NCI-H1694 treated with DMSO at 0.1 percent for 48 hours (cell line): ENCODE measurements at places on chromosomes 2 and 18.

DNA sequence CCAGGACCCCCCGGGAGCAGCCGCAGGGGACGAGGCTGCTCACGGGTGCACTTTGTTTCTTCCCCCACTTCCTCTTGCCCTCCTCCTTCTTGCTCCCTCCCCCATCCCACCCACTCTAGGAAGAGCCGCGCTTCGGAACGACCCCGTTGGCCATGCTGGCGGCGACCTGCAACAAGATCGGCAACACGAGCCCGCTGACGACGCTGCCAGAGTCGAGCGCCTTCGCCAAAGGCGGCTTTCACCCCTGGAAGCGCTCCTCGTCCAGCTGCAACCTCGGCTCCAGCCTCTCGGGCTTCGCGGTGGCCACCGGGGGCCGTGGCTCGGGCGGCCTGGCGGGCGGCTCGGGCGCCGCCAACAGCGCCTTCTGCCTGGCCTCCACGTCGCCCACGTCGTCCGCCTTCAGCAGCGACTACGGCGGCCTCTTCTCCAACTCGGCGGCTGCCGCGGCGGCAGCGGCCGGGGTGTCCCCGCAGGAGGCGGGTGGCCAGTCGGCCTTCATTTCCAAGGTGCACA, 1.3 kb downstream of the SP9 start:
- DNase-seq, result peak; percentile 11

DNA sequence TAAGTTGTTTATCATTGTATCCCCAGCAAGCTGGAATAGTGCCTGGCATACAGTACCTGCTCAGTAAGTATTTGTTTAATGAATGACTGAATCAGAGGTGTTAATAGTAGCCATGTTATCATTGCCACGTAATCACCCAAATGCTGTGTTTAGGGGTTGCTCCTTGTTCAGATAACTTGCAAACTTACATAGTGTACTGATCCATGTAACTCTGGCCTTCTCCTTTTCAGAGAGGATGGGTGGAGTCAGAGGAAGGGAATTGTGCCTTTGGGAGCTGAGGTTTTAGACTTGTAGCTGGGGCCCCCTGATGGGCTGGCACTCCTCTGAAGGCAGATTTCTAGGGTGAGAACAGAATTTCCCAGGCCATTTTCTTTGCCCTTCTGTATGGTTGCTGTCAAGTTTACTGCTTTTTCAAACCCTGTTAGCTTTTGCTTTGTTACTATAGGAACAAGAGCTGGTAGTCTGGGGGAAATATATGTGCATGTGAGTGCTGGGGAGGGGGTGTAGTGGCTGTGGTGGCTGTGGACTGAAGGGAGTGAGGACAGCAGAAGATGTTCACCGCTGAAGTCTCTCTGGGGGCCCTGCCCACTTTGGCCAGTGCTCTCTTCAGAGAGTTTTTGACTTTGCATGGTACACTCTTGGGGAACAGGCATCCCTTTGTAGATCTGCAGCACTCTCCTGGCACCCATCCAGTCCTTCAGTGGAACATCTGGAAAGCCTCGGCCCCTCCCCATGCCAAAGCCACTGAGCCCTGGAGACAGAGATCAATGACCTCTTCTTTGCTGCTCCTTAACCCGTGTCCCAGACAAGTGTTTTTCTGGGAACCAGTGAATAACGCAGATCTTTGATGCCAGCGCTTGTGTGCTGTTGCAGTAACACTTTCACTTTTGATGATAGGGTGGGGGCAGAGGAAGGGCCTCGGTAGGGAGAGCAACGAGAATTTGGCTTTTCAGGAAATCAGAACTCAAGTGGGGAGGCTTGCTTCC, 209.0 kb downstream of the PRKCE start:
- DNase-seq, result no peak

GRCh38 chr18:25658476-25658875, 306.5 kb upstream of the ZNF521 start:
- DNase-seq, result no peak

GRCh38 chr2:228649447-228649846, 468.0 kb upstream of the SPHKAP start:
- no peak for DNase-seq

GRCh38 chr2:45010702-45011012, 1.4 kb upstream of the SIX2 start:
- no peak for DNase-seq

DNA sequence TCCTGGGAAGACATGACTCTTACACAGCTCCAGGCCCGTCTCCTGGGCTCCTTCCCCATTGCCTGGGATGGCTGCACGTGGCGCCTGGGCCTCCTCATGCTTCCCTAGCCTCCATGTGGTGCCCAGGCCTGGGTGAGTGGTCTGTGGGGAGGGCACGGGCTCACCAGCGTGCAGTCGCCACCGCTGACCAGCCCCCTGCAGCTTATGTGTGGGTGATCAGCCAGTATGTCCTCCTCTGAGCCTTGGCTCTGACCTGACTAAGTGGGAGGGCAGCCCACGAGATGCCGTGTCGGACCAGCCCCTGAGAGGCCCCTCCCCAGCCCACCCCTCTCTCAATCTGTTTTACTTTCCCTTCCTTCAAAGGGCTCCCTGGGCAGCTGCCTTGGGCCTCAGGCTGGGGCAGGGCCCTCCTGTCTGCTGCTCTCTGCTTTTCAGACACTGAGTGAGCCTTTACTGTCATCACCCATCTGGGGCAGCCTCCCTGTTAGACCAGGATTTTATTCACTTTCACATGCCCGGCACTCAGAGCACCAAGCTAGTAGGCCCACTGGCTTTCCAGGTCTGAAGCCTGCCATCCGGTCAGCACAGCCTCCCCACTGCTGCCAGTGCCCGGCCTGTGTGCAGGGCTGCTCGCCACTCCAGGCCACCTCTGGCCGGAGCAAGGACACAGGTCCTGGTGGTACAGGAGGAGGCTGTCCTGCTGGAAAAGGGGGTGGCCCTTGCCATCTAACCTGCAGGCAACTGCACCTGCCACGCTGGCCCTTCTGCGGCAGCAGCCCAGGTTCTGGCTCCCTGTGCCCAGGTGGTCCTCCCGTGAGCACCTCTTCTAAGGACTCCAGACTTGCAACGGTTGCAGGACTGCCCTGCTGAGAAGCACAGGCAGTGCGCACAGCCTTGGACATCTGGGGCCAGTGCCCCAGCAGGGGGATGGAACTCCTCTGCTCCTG, 84.9 kb upstream of the HPCAL1 start:
- DNase-seq, result no peak

GRCh38 chr2:74138600-74139323, 8.9 kb downstream of the BOLA3 start:
- no peak for DNase-seq

DNA sequence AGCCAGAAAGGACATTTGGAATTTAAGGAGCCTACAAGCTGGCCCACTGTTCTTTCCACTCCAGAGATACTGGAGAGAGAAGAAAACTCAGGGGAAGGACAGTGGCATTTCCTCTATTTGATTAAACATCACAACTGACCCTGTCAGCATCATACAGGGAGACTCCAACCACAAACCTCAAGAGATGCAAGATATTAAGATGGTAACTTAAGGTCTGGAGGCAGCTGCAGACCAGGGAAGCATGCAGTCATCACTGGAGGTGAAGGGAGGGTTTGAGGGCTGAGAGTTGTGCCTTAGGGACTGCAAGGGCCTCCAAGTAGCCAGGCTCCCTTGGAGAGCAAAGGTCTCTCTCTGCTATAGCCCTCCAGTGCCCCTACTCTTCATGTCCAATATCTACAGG, 67.4 kb downstream of the RNF152 start:
- DNase-seq, result no peak

GRCh38 chr18:13577091-13577697, 149.2 kb downstream of the FAM210A start:
- DNase-seq, result no peak

- DNase-seq, result no peak
These were observed 46.2 kb upstream of the SERPINE2 start for GRCh38 chr2:224085246-224085645.

DNA sequence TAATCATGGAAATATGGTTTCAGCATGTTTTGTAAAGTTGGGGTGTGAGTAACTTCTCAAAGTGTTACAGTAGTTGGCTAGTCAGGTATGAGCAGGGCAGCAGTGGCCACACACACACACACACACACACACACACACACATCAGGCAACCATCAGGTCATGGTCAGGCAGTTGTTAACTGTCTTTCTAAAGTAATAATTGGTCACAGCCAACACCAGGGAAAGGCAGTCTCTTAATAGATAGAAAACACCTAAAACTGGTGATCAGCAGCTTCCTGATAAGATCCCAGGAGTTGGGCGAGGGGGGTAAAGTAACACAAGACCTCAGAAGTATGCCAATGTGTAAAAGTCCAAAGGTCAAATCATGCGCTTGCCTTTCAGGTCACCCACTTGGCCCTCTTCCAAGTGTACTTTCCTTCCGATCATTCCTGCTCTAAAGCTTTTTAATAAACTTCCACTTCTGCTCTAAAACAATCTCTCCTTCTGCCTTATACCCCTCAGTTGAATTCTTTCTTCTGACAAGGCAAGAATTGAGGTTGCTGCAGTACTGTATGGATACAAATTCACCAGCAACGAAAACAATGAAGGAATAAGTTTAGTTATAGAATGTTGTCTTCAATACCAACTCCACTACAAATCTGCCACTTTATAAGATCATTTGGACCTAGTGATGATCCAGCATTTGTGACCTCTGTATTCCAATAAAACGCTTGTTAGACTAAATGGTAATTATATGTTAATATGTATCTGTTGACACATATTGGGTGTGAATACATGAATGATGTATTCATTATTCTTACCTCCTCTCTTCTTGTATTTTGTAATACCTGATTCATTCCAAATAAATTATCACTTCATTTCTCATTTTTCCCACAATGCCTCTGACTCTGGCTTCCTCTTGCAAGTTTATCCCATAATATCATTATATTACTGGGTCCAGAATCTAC, 254.3 kb downstream of the METTL4 start:
- no peak for DNase-seq

- no peak for DNase-seq
These were observed 240.5 kb downstream of the METTL4 start for GRCh38 chr18:2330764-2331163.

- DNase-seq, result no peak
These were observed 48.4 kb downstream of the TANK start for GRCh38 chr2:161208527-161209139.

- no peak for DNase-seq
These were observed 100.3 kb downstream of the TTC32 start for GRCh38 chr2:19801367-19802080.

DNA sequence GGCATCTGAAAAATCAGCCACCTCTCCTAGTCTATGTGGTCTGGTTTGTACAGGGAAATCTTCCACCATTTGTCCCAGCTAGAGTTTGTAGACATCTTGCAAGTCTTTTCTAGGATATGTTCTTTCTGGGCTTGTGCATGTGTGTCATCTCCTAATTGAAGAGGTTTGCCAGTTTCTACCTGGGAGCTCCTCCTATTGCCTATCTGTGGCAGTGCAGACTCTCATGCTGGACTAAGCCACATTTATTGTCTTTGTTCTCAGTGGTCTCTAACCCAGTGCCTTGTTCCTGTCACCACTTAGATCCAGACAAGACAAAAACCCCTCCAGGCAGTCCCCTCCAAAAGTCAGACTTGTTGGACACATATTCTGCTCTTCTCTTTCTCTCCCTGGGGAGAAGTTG, 72.0 kb upstream of the MRPS9 start:
- no peak for DNase-seq

GRCh38 chr2:33746208-33746800, 147.2 kb upstream of the FAM98A start:
- DNase-seq, result no peak

- no peak for DNase-seq
These were observed 555.9 kb upstream of the VRK2 start for GRCh38 chr2:57490741-57491140.

- DNase-seq, result no peak
These were observed 121.5 kb upstream of the PXDN start for GRCh38 chr2:1865716-1866234.

DNA sequence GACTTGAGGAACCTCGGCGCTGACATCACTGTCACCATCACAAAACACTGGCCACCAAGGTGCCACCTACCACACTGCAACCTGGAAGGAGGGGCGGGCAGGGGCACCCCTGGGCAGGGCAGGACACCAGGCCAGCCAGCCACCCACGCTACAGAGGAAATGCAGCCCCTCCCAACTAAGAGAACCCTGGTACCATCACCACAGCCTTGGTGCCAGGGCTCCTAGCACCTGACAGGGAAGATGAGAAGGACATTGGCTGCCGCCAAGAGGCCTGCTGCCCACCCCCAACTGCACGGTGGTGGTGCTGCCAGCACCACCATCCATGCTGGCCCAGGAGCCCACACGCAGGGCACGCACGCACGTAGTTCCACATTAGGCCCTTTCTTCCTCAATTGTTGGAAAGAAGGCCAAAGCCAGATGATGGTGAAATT, 88.7 kb downstream of the HDAC4 start:
- DNase-seq, result no peak

GRCh38 chr2:191451116-191451515, 205.9 kb downstream of the MYO1B start:
- DNase-seq, result no peak

DNA sequence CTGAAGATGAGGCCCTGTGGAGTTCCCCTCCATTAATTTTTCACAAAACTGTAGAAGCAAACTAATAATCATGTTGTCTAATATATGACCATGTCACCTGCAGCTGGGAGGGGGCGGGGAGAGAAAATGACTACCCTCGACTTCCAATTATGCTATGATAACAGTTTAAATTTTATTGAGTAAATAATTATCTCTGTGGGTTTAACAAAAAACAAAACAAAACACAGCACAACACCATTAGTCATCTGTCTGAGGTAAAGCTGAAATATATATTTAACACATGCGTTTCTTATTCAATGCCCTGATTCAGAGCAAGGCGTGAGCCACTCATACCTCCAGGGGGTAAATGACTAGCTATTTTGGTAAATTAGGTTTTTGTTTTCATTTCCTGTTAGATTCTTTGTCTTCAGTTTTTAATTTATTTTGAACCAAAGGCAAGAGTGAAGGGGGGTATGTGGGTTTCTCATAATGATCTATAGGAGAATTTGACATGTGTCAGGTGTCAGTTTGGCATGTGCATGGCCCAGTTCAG, 77.4 kb upstream of the ZCCHC2 start:
- no peak for DNase-seq

- no peak for DNase-seq
These were observed 18.4 kb downstream of the MRPS9 start for GRCh38 chr2:105056245-105056644.

- no peak for DNase-seq
These were observed 139.1 kb downstream of the NXPH2 start for GRCh38 chr2:138640921-138641676.

- no peak for DNase-seq
These were observed 308.4 kb upstream of the THUMPD2 start for GRCh38 chr2:40087434-40087833.

- no peak for DNase-seq
These were observed 28.7 kb upstream of the SLC25A52 start for GRCh38 chr18:31789409-31789808.
